ENCODE measurements at places on chromosomes 7 and 10.

DNA sequence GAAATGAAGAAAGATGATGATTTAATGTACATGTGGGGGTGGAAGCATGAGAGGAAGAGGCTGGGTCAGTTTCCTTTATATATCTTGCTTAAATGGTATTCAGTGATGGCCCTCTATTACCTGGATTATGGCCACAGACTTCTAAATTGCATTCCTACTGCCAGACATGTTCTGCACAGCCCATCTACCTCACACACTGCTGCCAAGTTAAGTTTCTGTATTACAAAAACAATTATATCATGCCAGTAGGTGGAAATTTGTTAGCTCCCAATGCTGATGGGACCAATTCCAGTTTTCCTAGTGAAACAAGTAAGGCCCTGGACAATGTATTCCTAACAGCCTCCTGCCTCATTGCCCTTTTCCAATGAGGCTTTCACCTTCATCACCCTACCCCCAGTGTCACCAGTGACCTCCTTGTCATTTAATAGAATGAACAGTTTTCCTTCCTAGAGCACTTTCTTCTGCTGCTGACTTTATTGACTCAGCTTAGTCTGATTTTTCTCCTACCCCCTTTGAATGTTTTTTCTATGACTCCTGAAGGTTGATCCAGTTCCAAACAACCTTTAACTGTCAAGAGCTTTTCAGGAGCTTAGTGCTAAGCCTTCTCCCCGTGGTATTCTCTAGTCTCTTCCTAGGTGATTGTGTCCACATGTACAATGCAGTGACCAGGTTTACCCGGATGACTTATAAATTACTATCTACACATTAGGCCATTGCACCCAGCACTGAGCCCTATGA lies 316.6 kb upstream of the ANKRD30A start:
- no peak for DNase-seq

GRCh38 chr7:121008816-121009215 lies 20.3 kb downstream of the CPED1 start:
- no peak for DNase-seq

- no peak for DNase-seq
Measured at GRCh38 chr7:114439581-114439980, 25.0 kb downstream of the FOXP2 start.

- DNase-seq, result no peak
Measured at GRCh38 chr7:92699560-92699959, 109.4 kb upstream of the FAM133B start.

- no peak for DNase-seq
Measured at GRCh38 chr7:93838966-93839365, 51.6 kb downstream of the TFPI2 start.

- DNase-seq, result peak; percentile 97
Measured at GRCh38 chr10:123154092-123154710, at the start of gene BUB3. Gene BUB3, plus strand, starts transcription at chr10:123154402. Its CDS starts 516 bp downstream, at chr10:123154918.

- no peak for DNase-seq
Measured at GRCh38 chr7:150947241-150947745, 30.8 kb downstream of the KCNH2 start.

GRCh38 chr7:80860554-80860953 lies 58.3 kb downstream of the SEMA3C start:
- DNase-seq, result no peak

DNA sequence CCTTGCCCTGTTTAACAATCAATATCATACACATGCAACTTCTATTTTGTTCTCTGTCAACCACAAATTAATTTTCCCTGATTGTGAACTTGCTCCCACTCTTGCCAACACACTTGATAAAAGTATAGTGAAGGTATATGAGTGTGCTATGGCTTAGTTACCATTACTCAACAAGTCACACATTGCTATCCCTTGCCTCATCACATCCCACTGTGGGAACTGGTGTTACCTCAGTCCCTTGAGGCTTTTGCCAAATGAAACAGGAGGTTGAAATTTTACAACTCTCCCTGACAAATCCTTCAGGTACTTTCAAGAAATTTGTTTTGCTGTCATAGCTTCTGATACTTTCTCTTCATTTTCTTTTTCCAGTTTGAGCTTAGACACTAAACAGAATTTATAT lies 472.5 kb upstream of the SEMA3D start:
- DNase-seq, result no peak

DNA sequence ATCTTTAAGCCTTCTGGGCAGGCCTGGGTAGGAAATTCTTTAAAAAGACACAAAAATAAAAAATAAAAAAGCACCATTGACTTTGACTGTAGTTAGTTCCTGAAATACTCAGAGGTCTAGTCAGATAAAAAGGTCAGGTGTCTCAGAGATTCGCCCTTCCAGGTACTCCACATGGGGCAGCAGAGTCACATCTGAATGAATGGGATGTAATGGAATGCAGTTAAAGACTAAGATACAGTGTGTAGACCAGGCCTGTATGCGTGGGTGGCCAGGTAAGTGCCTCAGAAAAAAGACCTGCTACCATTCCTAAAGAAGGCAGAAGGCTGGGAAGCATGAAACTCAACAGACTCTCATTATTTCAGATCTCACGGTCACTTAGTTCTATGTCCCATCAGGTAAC lies 68.6 kb upstream of the SEM1 start:
- DNase-seq, result no peak

DNA sequence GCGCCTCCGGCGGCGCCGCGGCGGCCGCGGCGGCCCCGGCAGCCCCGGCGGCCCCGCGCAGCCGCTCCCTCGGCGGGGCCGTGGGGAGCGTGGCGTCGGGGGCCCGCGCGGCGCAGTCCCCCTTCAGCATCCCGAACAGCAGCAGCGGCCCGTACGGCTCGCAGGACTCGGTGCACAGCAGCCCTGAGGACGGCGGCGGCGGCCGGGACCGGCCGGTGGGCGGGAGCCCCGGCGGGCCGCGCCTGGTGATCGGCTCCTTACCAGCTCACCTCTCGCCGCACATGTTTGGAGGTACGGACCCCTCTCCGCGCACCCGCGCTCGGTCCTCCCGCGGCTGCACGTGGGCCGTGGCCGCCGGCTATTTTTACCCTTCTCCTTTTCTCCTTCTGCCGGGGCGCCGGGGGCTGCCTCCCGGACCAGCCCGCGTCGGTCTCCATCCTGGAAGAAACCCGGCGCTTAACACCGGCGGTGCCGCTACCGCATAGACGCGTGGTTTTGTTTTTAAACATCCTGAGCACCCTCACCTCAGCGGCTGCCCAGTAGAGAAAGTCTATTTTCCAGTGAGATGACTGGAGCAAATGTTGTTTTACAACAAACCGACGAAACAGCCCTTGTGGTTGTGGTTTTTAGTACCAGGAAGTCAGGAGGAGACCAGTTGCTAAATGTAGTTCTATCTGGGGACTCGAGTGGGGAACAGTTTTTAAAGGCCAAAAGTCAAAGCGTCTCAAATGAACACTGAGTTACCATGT lies 1.3 kb downstream of the ZNRF2 start:
- peak; percentile 80 for DNase-seq

GRCh38 chr7:157612664-157613561 lies 276.1 kb downstream of the DNAJB6 start:
- peak; percentile 75 for DNase-seq
